Ovary (tissue), 10 donors: ENCODE measurements at places on chromosomes 7 and 10.
A peak's percentile ranks its signal among the peaks of the same experiment; 100 is the strongest.

DNA sequence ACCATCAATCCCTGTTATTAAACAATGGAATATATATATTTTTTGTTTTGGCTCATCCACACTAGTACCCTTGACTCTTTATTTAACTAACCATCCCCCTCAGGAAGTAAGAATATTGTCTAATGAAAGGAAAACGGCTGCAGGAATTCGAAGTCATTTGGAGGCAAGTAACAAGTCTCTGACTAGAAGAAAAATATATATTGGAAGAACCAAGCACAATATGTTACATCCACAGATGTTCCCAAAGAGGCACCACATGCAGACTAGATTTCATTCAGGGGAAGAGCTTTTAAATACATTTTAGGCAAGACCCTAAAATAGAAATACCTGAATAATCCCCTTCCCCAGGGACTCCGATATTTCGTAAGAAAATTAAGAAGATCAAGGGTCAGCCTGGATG is 104.5 kb downstream of the GRM3 start:
- DNase-seq, result no peak

- no peak for DNase-seq
Observed at GRCh38 chr7:106246902-106247711, 37.7 kb downstream of the NAMPT start.

- DNase-seq, result no peak
Observed at GRCh38 chr7:134415700-134416099, 43.2 kb downstream of the AKR1B1 start.

DNA sequence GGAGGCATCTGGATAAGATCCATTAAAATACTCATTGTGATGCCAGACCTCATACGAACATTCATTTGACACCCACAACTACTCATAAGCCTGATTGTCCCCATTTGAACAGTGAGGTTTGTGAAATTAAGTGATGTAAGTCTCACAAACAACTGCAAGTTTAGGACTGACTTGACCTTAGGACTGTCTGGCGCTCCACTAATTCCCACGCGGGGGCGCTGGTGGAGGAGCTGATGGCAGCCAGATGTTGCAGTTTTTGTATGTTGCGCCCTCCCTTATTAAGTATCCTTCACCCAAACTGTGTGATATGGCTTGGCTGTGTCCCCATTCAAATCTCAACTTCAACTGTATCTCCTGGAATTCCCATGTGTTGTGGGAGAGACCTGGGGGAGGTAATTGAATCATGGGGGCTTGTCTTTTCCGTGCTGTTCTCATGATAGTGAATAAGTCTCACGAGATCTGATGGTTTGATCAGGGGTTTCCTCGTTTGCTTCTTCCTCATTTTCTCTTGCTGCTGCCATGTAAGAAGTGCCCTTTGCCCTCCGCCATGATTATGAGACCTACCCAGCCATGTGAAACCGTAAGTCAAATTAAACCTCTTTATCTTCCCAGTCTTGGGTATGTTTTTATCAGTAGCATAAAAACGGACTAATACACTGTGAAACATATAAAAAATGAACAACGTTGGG is 20.3 kb upstream of the TIAL1 start:
- peak; percentile 51 for DNase-seq

GRCh38 chr10:124628676-124629021 is 115.5 kb downstream of the FAM53B start:
- no peak for DNase-seq
